ENCODE measurements at places on chromosomes 2 and 18.

DNA sequence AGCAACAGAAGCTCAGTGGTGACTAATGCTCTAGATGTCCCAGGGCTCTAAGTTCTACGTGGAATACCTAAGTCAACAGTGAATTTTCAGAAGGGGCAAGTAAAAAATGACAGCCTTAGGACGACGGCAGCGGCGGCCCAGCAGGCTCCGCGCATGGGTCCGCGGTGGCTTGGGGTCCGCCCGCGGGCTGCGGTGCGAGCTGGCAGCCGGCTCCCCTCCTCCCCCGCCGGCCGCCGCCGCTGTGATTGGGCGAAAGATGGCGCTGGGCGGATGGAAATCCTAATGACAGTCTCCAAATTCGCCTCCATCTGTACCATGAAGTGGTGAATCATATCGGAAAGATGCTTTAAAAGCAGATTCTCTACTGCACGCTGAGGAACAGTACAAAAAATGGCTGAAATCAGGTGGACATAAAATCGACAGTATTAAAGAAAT lies 74.7 kb downstream of the HNRNPLL start:
- DNase-seq, result peak; percentile 26

DNA sequence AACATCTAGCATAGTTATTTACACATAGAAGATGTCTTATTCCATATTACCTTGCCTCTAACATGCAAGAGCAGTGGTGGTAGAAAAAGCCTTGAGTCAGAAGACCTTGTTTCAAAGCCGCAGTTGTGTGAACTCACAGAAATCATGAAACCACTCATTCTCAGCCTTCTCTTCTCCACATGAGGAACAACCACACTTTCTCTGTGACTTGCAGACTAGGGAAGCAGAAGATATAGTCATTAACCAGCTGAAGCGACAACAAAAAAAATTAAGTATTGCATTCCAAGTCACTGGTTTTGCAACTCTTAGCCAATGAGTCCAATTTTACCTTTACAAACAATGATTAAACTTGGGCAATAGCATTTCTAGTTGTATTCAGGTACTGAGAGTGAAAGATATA lies 19.0 kb downstream of the TWSG1 start:
- no peak for DNase-seq

DNA sequence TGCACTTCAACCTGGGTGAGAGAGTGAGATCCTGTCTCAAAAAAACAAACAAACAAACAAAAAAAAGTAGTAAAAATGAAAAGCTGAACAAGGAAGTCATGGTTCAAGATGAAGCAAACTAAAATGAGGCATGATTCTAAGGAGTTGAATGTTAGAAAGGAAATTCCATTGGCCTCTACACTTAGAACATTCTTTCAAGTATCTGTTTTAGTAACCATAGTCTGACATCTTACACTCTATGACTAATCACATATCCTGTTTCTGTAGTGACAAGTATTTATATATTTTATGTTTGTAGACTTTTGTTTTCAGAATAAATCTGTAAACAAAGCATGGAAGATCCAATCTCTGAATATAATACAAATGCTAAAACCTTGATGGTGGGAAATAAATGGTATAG lies 164.1 kb downstream of the KIAA1328 start:
- no peak for DNase-seq

DNA sequence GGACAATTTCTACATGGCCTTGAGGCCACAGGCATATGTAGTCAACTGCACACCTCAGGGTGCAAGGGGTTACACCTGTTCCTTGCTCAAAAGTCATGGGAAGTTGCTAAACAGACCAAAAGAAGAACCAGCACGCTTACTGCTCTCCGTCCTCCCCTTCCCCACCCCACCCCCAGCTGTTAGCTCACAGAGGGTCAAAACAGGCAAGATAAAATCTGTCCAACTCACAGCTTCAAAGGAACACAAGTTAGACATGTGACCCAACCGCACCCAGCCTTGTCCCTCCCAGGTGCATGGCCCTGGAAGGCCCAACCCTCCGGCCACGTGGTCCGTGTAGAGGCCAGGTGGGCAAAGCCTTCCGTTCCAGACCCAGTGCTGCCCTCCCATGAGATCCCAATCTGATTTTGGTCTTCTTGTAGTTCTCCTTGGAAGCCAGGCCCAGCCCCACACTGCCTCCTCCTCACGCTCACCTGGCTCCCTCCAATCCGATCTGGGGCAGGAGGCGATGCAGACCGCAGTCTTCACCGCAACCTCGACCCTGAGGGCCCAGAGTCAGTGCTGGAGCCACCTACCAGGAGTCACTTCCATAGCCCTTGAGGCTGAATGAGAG lies 14.5 kb upstream of the ASPRV1 start:
- DNase-seq, result no peak
